Stimulated activated CD8-positive, alpha-beta memory T cell treated with anti-CD3 and anti-CD28 coated beads, Interleukin-15, amount 100 ng/mL, for 24 hours (primary cell): ENCODE measurements at places on chromosomes 5 and 9.
A peak's percentile ranks its signal among the peaks of the same experiment; 100 is the strongest.

GRCh38 chr9:1759009-1759408, 256.1 kb upstream of the SMARCA2 start:
- DNase-seq, result no peak

DNA sequence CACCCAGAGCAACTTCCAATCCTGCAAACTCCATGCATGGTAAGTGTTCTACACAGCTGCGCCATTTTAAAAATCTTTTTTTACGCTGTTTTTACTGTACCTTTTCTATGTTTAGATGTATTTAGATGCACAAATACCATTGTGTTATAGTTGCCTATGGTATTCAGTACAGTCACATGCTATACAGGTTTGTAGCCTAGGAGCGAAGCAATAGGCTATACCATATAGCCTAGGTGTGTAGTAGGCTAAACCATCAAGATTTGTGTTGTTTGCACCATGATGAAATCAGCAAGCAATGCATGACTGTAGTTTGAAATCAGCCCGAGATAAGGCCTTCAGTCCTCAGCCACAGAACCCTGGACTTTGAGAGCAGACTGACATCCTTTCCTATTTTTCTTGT, 101.2 kb downstream of the LIX1 start:
- DNase-seq, result no peak

DNA sequence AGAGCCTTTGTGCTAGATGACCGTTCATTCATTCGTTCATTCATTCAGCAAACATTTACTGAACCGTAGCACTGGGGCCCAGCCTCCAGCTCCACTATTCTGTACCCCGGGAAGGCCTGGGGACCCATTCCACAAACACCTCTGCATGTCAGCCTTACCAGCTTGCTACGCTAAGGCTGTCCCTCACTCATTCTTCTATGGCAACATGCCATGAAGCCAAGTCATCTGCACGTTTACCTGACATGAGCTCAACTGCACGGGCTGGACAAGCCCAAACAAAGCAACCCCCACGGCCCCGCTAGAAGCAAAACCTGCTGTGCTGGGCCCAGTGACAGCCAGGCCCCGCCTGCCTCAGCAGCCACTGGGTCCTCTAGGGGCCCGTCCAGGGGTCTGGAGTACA, 6.0 kb downstream of the CEL start:
- DNase-seq, result no peak

DNA sequence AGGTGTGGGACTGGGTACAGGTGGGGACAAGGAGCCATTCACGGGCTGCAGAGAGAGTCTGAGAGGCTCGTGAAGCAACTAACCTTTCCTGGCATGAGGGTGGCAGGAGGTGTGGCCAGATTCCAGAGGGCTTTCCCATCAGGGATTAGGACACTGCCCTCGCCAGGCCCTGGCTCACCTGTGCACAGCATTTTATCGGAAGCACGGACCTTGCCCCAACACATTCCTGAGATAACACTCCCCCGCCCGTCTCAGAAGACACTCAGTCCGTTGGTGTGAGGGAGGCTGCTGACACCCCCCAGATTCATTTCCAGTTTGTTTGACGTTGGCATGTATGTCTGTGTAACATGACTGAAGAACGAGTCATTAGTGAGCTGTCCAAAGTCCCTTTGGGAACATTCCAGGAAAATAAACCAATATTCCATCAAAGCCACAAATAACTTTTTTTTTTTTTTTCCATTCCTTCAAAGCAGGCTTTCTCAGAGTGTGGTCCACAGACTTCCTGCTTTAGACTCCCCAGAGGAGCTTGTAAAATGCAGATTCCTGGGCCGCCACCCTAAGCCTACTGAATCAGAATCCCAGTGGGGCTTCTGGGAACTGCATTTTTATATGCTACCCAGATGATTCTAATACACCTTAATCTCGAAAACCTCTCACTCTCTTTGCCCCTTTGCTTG, 23.4 kb downstream of the WWC1 start:
- DNase-seq, result no peak

- no peak for DNase-seq
These were observed 10.9 kb downstream of the PTPN3 start for GRCh38 chr9:109487247-109487646.

DNA sequence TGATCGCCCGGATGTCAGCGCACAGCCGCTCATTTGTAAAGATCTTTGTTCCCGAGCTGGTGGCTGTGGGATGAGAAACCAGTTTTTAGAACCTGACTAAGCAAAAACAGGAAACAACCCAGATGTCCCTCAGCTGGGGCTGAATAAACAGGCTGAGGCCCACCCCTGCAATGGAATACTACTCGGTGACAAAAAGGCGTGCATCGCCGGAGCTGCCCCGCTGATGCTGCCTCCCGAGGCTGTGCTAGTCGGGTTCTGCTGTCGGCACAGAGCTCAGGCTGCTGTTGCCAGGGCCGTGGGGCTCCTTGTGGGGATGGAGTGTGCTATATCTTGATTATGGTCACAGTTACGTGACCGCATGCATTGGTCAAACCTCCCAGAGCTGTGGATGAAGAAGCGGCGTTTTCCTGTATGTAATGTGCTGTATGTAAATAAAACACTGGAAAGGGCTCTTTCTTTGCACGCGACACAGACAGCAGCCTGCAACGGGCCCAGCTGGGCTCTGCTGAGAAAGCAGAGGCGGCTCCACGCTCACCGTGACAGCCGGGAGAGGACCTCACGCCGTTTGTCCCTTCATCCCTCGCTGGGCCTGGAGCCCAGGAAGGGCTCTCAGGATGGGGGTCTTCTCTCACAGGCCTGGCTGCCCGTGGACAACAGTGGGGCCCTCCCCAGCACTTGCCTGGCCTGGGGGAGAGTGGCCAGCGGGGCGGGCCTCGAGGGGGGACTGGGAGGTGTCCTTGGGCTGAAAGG, 51.5 kb upstream of the RNU6ATAC start:
- no peak for DNase-seq

GRCh38 chr5:96742538-96742937, 65.2 kb downstream of the ERAP1 start:
- DNase-seq, result no peak

DNA sequence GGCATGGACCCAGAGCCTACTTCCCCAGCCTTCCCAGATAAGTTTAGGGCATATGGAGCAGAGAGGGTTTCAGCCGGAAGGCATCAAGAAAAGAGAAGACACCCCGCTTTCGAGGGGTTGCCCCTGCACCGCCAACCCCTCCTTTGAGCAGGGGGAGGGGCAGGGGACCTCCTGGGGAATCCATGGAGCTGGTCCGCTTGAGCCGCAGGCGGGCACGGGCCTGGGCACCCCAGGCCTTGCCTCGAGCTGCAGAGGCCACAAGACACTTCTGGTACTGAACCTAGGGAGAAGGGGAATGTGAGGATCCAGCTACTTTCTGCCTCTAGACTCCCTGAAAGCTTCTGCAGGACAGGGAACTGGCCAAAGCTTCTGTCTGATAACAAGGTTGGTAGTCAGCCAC, 1.3 kb upstream of the SRA1 start:
- DNase-seq, result no peak

DNA sequence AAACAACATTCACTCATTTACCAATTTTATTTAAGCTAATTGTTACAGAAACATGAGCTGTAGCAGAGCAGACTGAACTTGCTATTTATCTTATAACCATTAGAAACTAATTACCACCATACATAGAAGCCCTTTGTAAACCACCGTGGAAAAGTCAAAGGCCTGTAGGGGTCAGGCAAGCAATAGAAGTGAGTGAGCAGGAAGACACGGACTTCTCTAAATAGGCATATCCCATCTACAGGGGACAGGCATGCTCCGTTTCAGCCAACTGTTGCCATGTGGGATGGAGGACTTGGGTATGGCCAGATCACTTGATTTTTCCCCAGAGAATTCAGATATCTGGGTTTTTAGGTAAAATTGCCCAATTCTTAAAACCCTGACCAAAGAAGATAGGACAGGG, 44.8 kb downstream of the PRRC1 start:
- no peak for DNase-seq

GRCh38 chr9:69215774-69216485, 41.9 kb downstream of the TJP2 start:
- DNase-seq, result no peak

GRCh38 chr5:153489611-153490010, 859 bp upstream of the GRIA1 start:
- no peak for DNase-seq

- DNase-seq, result no peak
These were observed 179.0 kb downstream of the ROR2 start for GRCh38 chr9:91771027-91771426.

- DNase-seq, result no peak
These were observed 6.4 kb upstream of the PAEP start for GRCh38 chr9:135555203-135555602.

GRCh38 chr5:74934949-74935751, 69.0 kb upstream of the FAM169A start:
- DNase-seq, result no peak

GRCh38 chr9:131873891-131874440, 134.1 kb upstream of the RAPGEF1 start:
- no peak for DNase-seq

DNA sequence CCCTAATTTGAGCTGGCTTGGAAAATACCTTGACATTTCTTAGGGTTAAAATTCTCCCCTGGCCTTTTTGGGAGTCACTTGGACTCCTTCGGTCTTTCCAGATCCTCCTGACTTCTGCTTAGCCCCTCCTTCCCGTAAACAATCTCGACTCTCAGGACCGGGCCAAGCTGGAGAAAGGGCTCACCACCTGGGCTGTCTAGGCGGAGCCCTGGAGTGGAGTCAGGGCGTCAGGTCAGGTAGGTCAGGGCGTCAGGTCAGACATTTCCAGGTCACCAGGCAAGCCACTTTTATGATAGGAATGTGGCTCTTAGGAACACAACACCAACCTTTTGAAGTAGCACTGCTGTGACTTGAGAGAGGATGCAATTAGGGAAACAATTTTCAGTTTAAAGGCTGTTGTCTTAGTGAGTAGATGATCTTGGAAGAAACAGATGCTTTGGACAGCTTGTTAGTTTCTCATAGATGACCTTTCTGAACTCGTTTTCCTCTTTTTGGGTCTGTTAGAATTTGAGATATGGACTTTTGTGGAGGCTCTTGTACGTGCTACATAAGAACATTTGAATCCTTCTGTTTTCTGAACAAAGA, 12.8 kb downstream of the OSTF1 start:
- DNase-seq, result no peak

- DNase-seq, result peak; percentile 22
These were observed 958 bp upstream of the HSPA5 start for GRCh38 chr9:125241863-125242739.

- no peak for DNase-seq
These were observed 510 bp downstream of the NOXA1 start for GRCh38 chr9:137423514-137424291.
